ENCODE measurements at places on chromosomes 11 and 22. TPM values are rescaled to one million over a fixed set of nuclear protein-coding genes. Genes with fewer than 3 reads are reported as not detected.

OR52I2 gene
- not detected for polyA plus RNA-seq

CBLIF gene
- not detected for polyA plus RNA-seq

DNA sequence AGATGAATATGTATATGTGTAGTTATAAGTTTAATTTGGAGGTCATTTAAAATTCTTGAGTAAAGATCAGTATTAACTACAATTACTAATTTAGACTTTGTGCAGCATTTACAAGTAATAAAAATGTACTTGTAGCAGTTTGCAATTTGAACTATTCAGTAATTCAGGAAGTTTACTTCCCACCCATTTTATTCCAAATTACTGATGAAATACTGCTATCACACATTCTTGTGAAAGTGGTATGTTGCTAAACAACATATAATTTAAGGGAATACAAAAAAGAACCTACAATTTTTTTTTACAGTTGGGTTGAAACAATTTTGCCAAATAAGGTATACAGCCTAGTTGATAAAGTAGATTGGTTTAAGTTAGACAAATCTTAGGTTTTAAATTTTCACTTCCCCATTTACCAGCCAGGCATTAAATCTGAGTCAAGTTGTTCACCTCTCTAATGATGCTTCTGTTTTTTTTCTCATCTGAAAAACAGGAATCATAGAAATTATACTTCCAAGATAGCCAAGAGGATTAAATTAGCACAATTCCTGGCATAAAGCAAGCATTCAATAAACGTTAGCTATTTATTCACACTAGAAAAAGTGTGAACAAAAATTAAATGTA is 45.3 kb downstream of the ZBTB44 start:
- DNase-seq = no peak

DNA sequence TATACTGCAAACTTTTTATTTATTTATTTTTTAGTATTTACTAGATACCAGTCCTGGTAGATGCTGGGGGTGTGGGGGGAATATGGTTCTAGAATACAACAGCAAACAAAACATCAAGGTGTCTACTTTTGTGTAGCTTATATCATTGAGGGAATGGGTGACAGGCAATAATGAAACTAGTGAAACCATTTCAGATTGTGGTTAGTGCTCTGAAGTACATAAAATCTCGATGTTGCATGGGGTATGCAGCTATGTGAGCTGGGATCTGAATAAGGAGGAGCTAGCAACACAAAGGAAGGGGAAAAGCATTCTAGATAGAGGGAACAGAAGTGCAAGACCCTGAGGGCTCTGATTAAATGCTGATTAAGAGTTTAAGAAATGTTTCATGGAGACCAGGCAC is 103.5 kb downstream of the WT1 start:
- no peak for DNase-seq

DNA sequence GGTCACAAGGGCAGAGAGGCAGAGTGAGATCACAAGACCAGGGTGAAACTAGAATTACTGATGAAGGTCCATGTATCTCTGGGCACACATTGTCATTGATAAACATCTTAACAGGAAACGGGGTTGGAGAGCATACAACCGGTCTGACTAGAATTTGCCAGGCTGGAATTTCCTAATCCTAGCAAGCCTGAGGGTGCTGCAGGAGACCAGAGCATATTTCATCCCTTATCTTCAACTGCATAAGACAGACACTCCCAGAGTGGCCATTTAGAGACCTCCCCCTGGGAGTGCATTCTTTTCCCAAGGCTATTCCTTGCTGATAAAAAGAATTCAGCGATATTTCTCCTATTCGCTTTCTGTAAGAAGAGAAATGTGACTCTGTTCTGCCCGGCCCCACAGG is 84.6 kb upstream of the IZUMO1R start:
- DNase-seq = no peak
